ENCODE measurements at places on chromosomes 16 and 17. TPM values are rescaled to one million over a fixed set of nuclear protein-coding genes. Genes with fewer than 3 reads are reported as not detected.
A peak's percentile ranks its signal among the peaks of the same experiment; 100 is the strongest.

DNA sequence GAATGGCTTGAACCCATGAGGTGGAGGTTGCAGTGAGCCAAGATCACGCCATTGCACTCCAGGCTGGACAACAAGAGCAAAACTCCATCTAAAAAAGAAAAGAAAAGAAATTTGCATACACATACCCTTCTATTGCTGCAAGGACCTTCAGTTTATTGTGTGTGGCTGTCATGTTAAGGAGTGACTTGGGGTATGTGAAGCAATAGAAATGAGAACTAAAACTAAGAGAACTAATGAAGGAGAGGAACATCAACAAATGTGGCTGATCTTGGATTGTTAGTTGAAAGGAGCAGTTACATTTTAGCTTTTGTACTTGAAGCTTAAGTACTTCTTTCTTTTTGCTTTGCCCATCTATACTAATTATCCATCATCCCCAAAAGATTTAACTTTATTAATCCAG is 12.7 kb upstream of the NSRP1 start:
- H3K27ac ChIP-seq = no peak overlapping the region
- H3K36me3 ChIP-seq = no peaks in the 10 kb centered on the region
- DNase-seq = no peak
- H3K4me3 ChIP-seq = no peak overlapping the region
- H3K27me3 ChIP-seq = no peaks in the 10 kb centered on the region

DNA sequence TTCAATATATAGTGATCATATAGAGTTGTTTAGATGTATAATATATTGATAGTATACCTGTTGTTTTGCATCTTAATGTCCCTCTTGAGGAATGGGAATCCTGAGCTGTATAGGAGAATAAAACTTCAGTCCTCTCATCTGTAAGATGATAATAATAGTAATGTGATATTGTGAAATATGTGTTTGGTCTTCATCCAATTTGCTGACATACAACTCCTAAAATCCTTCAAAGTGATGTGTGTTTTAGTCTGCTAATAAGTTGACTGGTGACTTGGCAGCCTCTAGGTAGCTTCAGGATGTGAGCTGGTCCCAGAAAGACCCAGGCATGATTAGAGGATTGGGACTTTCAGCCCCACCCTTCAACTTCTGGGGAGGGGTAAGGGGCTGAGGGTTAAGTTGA is 22.8 kb upstream of the NFAT5 start:
- no peaks in the 10 kb centered on the region for H3K4me1 ChIP-seq
- no peaks in the 10 kb centered on the region for H3K27me3 ChIP-seq
- DNase-seq = no peak
- no peak overlapping the region for H3K27ac ChIP-seq
- no peak overlapping the region for H3K4me3 ChIP-seq

DNA sequence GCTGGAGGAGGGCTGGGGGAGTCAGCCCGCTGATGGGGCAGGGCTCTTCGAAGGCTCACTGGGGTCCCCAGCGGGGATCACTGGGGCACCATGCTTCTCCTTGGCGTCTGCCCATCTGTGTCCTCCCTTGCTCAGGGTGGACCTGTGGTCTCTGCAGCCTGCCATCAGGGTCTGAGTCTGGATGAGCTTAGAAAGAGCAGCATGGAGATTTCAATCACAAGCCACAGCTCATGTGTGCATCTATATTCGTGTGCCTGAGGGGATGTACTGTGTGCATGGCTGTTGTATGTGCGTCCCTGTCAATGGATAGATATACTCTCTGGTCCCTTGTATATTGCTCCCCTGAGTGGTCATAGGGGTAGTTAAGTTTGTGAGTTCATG is 126.6 kb upstream of the SDK2 start:
- no peak for DNase-seq
- no peak overlapping the region for H3K4me3 ChIP-seq
- no peaks in the 10 kb centered on the region for H3K4me1 ChIP-seq
- H3K36me3 ChIP-seq = no peaks in the 10 kb centered on the region
- H3K27me3 ChIP-seq = peaks cover 11% of the 10 kb centered on the region
- H3K27ac ChIP-seq = no peak overlapping the region

DNA sequence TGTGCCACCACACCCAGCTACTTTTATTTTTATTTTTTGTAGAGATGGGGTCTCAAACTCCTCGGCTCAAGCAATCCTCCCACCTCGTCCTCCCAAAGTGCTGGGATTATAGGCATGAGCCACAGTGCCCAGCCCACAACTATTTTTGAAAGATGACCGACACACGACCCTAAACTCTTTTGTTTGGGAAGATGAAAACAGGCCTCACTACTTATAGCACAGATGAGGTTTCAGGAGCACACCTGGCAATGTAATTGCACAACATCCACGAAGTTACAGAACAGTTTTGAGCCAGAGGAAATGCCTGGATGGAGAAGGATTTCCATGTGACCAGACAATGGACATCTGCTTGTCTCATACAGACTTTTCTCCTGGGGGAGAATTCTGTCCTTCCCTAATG is 43.4 kb upstream of the PRSS54 start:
- peaks cover 5% of the 10 kb centered on the region for H3K4me1 ChIP-seq
- H3K27me3 ChIP-seq = no peaks in the 10 kb centered on the region
- no peak overlapping the region for H3K4me3 ChIP-seq
- H3K36me3 ChIP-seq = no peaks in the 10 kb centered on the region
- DNase-seq = no peak

ZG16B gene
- 0.85 TPM for total RNA-seq

- no peak overlapping the region for H3K27ac ChIP-seq
- DNase-seq = no peak
- no peaks in the 10 kb centered on the region for H3K27me3 ChIP-seq
- H3K4me3 ChIP-seq = no peak overlapping the region
- H3K4me1 ChIP-seq = peaks cover 11% of the 10 kb centered on the region
- no peaks in the 10 kb centered on the region for H3K36me3 ChIP-seq
Observed at GRCh38 chr17:29927546-29927945, 2.5 kb downstream of the SSH2 start.

CEMP1 gene
- total RNA-seq = 0.47 TPM

CNTNAP1 gene
- 0.76 TPM for total RNA-seq

AOC3 gene
- total RNA-seq = 1.2 TPM

C16orf92 gene
- not detected for total RNA-seq

DNA sequence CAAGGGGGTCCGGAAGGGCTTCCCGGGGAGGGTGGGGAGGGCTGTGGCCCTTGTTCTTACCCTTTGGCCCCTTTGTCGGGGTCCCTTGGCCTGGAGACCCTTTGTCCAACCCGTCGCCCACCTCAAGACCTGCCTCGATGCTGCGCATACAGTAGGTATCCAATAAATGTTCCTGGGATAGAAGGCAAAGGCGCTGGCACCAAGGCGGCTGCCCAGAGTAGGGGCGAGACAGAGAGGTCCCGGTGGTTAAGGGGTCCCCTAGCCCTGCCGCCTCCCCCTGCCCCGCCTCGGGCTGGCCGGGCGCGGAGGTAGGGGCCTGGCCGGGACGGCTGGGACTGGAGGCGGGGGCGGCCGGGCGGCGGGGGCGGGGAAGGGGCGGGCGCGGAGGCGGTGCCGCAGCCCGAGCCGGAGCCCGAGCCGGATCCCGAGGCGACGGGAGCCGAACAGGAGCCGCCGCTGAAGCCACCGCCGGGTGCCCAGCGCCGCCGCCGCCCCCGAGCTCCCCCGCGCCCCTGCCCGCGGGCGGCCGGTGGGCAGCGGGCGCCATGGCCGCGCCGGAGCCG is at the start of gene NHERF2:
Gene NHERF2 (plus strand): TSS at position 442 of the 563 bp plus-strand sequence. CDS start 104 bp downstream, at position 546.
- H3K4me1 ChIP-seq = peaks cover 12% of the 10 kb centered on the region
- H3K36me3 ChIP-seq = no peaks in the 10 kb centered on the region
- H3K27ac ChIP-seq = no peak within 1 kb of the TSS
- peaks cover 48% of the 10 kb centered on the region for H3K27me3 ChIP-seq
- peak within 1 kb of the TSS; percentile 55 for H3K4me3 ChIP-seq

HID1 gene
- 1.3 TPM for total RNA-seq

CACNG3 gene
- total RNA-seq = under 0.01 TPM

- no peak overlapping the region for H3K4me3 ChIP-seq
- no peaks in the 10 kb centered on the region for H3K27me3 ChIP-seq
- no peak for DNase-seq
- no peaks in the 10 kb centered on the region for H3K4me1 ChIP-seq
- peaks cover 3% of the 10 kb centered on the region for H3K36me3 ChIP-seq
- H3K27ac ChIP-seq = no peak overlapping the region
Observed at GRCh38 chr17:60695960-60696359, 18.3 kb downstream of the BCAS3 start.

DNA sequence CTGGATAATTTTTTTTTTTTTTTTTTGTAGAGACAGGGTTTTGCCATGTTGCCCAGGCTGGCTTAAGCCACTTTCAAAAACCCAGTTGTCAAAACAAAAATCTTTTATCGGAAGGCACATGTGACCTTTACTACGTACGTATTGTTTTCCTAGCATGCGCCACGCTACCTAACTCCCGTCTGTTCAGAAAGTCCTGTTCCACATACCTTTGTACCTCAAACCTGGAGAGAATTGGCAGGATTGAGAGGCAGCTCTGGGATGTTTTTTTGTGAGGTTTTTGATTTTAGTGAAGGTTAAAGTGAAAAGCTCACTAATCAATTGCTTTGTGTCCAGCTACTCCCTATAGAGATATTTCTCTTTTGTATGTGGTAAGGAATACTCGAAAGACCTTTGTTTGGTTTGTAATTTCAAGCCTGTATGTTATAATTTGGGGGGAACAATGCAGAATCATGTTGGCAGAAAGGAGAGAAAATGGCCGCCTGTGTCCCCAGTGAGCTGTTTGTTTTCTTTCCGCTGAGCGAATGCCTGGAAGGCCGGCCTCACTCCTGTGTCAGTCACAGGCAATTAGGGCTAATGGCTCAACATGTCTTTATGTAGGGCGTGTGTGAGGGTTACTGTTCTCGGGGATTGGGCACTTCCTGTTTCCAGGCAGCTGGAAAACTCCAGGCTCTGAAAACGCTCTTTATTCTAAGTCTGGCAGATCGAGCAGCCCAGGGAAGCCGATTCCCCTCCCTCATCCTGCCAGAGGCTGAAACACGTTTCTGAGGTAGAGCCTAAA is 60.8 kb upstream of the CLEC18A start:
- H3K27me3 ChIP-seq = no peaks in the 10 kb centered on the region
- peak overlapping the region; percentile 51 for H3K27ac ChIP-seq
- no peak overlapping the region for H3K4me3 ChIP-seq
- H3K4me1 ChIP-seq = no peaks in the 10 kb centered on the region
- no peak for DNase-seq

NPIPB2 gene
- total RNA-seq = 1.6 TPM

FBXW10B gene
- 0.80 TPM for total RNA-seq

Data from thymus (tissue), 14 donors.